Stimulated activated CD8-positive, alpha-beta memory T cell treated with anti-CD3 and anti-CD28 coated beads, Interleukin-2, amount 100 ng/mL, for 48 hours (primary cell): ENCODE measurements at places on chromosomes 2 and 18.
A peak's percentile ranks its signal among the peaks of the same experiment; 100 is the strongest.

DNA sequence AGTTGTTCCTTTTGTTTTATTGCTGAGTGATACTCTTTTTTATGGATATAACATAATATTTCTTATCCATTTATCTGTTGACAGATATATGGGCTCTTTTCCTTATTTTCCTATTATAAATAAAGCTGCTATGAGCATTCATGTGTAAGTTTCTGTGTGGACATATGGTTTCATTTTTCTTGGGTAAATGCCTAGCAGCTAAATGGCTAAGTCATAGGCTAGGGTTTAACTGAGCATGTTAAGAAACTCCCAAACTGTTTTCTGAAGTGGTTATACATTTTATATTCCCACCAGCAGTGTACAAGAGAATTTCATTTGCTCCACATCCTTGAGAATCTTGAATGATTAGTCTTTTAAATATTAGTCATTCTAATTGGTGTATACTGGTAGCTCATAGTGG lies 786.6 kb upstream of the CDH2 start:
- no peak for DNase-seq

GRCh38 chr18:12885500-12885899 lies 1.5 kb upstream of the PTPN2 start:
- DNase-seq: no peak

DNA sequence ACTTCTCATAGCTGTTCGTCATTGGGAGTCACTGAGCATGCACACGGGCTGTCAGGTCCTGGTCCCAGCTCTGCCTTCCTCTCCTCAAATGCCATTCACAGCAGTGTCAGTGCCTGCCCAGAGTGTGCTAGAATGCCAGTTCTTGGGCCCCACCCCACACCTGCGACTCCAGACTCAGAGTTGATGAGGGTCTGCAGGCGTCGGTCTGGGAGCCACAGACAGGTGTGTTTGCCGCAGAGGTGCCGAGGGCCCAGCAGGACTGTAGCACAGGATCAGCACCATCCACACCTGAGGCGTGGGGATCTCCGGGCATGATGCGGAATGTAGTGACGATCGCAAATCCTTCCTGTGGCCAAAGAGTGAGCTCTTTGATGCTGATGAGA lies 56.5 kb downstream of the AGAP1 start:
- DNase-seq: no peak

GRCh38 chr2:23480957-23481797 lies 96.2 kb downstream of the KLHL29 start:
- DNase-seq: no peak

DNA sequence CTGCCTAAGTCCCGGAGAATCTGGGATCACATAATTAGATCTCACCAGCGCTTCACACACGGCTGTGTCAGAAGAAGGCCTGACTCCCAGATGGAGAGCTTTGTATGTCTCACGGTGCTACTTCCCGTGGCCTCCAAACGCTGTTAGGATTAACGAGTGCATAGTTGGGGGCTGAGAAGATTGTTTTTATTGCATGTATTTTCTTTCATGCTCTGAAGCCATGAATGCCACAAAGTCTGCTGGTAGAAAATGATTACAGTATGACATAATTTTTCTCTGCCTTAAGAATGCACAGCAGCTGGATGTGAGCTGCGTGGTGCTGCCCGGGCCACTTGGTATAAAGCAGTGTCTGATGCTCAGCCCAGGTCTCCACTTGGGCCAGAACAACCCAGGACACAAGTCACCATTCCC lies 166.5 kb downstream of the SEPTIN10 start:
- DNase-seq: no peak

GRCh38 chr2:186726938-186727337 lies 33.1 kb downstream of the FAM171B start:
- DNase-seq: no peak

GRCh38 chr2:109155553-109156451 lies 26.8 kb downstream of the SH3RF3 start:
- no peak for DNase-seq

GRCh38 chr2:71000780-71001591 lies 6.3 kb upstream of the TEX261 start:
- DNase-seq: peak; percentile 67

DNA sequence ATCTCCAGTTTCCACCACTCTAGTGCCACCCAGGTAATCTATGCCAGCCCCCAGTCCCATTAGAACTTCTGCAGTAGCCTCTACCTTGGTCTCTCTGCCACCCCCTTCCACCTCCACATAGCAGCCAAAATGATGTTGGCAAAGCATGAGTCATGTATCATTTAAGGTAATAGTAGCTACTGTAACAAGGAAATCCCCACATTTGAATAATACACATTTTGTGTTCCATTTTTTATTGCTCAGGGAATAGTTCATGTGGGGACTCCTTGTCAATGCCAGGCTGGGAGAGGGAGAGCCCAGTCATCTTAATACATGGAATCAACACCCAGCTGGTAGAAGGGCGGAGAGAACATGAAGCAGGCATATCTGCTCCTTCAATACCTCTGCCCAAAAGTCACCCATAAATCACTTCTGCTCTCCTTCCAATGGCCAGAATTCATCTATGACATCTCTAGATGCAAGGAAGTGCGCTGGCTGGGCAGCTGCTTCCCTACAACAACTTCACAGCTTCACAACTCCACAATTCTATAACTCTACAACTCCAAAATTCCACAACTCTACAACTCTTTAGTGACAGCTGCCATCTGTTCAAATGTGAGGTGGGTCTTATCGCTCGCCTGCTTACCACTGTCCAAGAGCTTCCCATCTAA lies 70.6 kb upstream of the GLS start:
- DNase-seq: no peak

DNA sequence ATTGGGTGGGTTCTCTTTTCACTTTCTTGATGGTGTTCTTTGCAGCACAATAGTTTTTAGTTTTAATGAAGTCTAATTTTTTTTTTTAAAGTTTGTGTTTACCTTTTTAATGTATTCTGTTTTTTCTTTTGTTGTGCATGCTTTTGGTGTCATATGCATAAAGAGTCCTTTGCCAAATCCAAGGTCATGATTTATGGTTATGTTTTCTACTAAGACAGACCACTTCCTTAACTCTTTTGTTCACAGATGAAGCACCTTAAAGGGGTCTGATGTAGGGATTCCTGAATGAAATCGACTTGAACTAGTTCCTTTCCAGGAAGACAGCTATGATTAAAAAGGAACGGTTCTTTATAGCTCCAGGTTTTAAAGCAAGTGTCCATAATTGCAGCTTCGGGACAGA lies 23.1 kb downstream of the LPIN1 start:
- DNase-seq: no peak

GRCh38 chr2:120253021-120253882 lies 600 bp downstream of the RALB start:
- DNase-seq: no peak

GRCh38 chr2:101509499-101510284 lies 34.8 kb upstream of the RFX8 start:
- no peak for DNase-seq

GRCh38 chr2:212505586-212505985 lies 33.0 kb downstream of the ERBB4 start:
- no peak for DNase-seq

- no peak for DNase-seq
These were observed 19.7 kb downstream of the IAH1 start for GRCh38 chr2:9494081-9494480.

- DNase-seq: no peak
These were observed 78.9 kb downstream of the COPS8 start for GRCh38 chr2:237164474-237165042.

- no peak for DNase-seq
These were observed 130.1 kb upstream of the DAPL1 start for GRCh38 chr2:158664987-158665386.

DNA sequence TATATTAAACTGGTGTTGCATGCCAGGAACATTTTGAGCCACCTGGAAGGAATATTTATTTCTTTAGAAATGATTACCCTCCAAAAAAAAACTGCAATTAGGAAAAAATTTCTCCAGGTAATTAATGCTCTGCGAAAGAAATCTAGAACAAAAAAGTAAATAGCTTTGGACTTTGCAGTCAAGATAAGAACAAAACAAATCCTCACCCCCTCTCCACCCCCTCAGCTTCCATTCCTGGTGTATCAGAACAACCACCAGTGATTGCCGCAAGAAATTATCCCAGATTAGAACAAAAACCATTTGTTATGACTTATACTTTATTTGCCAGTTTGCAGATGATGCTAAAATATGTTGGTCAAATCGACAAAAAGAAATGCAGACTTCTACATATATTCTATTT lies 17.0 kb upstream of the TCF7L1 start:
- DNase-seq: no peak

DNA sequence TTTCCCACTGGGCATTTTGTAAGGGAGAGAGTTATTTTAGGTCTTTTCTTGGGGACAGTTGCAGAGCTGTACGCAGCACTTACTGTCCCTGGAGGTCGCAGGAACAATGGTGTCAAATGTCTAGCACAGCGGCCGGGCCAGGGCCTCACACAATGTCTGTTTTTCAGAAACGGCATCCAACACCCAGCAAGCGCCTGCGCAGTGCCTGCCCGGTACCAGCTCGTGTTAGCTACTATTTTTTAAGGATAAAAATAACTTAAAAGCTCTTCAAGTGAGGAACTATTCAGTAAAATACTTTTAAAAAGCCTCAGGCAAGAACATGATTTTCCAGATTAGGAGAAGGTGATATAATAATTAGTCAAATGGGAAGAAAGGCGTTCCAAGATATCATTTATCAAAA lies 90.0 kb downstream of the MBP start:
- no peak for DNase-seq

GRCh38 chr2:217732992-217733391 lies 269.8 kb downstream of the TNS1 start:
- no peak for DNase-seq

GRCh38 chr18:34773378-34773777 lies 63.3 kb downstream of the DTNA start:
- no peak for DNase-seq

DNA sequence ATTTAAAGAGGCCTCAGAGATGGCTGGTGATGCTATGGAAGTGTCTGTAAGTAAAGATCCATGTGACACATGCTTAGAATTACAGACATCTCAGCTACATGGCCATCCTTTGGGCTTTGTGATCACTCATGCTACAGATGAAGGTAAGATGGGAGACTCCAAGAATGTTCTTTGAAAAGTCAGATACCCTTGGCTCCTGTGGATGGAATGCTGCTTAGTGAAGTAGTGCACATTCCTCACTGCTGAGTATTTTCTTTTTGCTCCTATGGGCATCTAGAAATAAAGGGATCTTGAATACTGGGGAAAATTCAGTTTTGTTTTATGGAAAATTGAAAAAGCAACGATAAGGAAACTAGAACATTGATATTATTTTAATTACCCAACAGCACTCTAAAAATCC lies 55.2 kb upstream of the REV1 start:
- DNase-seq: no peak

DNA sequence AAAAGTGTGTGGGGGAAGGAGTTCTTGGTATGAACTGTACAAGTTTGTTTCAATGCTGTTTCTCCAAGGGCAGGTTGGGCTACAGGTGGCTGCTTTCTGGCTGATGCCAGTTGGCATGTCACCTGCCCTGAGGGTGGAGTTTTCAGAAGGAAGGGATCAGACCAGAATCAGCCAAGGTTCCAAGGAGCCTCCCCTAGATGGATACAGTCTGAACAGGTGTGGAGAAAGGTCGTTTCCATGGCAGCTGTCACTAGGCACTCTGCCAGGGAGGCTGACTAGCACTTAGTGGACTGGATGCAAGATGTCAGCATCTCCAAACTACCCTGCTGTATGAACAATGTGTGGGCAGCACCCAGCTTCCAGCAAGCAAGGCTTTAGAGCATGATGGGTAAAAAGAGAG lies 444.4 kb upstream of the HNRNPA3 start:
- no peak for DNase-seq

- DNase-seq: no peak
These were observed 75.3 kb upstream of the SIX3 start for GRCh38 chr2:44866152-44866551.

GRCh38 chr2:122081751-122082150 lies 326.3 kb downstream of the TSN start:
- DNase-seq: no peak

DNA sequence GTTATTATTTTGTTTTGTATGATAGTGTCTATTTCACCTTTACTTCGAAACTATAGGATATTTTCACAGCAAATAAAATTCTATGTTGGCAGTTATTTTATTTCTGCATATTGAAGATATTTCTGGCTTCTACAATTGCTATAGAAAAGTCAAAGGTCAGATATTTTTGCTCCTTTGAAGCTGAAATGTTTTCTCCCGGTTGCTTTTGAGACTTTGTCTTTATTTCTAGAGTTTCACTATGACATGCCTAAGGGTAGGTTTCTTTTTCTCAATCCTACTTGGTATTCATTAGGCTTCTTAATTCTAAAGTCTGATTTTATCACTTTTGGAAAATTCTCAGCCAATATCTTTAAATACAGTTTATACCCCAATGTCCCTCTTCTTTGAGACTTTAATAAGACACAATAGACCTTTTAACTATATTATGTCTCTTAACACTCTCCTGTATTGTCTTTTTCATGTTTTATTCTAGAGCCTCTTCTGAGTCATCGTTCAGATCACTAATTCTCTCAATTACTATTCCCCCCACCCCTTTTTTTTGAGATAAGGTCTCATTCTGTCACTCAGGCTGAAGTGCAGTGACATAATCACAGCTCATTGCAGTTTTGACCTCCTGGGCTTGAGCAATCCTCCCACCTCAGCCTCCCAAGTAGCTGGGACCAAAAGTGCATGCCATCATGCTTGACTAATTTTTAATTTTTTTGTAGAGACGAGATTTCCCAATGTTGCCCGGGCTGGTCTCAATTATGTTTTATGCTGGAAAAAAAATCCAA lies 50.5 kb downstream of the USP37 start:
- no peak for DNase-seq

DNA sequence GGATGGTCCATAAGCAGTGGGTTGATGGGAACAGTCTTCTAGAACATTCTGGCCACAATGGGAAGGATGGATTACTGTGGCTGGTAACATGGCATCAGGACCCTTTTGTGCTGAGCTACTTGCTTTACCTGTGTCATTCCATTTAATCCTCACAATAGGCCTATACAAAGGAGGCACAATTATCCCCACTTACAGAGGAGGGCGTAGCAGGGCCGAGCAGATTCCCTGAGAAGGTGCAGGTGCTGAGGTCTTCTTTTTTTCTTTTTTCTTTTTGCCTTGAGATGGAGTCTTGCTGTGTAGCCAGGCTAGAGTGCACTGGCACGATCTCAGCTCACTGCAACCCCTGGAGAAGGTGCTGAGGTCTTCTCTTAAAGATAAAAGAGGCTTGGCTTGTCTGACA lies 6.7 kb upstream of the LRRC30 start:
- no peak for DNase-seq

DNA sequence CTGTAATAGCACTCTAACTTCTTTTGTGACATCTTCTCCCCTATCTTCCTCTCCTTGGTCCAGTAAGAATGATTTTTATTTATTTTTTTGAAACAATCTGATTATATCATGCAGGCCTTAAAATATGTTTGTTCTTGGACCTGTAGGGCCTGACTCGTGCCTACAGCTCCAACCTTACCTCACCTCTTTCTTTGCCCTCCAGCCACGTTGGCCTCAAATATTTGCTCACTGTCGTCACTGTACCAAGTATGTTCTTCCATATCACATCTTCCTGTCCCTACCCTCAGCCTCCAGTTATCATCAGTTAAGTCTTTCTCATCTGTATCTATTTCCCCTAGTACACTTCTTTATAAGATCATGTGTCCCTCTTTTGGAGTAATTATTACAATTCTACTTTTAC lies 125.5 kb downstream of the CDH7 start:
- DNase-seq: no peak
